Skeletal muscle tissue (tissue), 5 donors: ENCODE measurements at places on chromosomes 5 and 9. TPM values are rescaled to one million over a fixed set of nuclear protein-coding genes. Genes with fewer than 3 reads are reported as not detected.

The DDX4 gene
- total RNA-seq: not detected

The ACER2 gene
- total RNA-seq: 1.6 TPM

The LHX3 gene
- total RNA-seq: not detected

The SNAPC4 gene
- 4.7 TPM for total RNA-seq
